ENCODE measurements at places on chromosomes 4 and X. TPM values are rescaled to one million over a fixed set of nuclear protein-coding genes. Genes with fewer than 3 reads are reported as not detected.

MAGEA2B gene
- not detected for polyA plus RNA-seq

RBM46 gene
- polyA plus RNA-seq: 0.22 TPM

NPY1R gene
- polyA plus RNA-seq: 2.0 TPM

ZNF182 gene
- polyA plus RNA-seq: 5.3 TPM

DNA sequence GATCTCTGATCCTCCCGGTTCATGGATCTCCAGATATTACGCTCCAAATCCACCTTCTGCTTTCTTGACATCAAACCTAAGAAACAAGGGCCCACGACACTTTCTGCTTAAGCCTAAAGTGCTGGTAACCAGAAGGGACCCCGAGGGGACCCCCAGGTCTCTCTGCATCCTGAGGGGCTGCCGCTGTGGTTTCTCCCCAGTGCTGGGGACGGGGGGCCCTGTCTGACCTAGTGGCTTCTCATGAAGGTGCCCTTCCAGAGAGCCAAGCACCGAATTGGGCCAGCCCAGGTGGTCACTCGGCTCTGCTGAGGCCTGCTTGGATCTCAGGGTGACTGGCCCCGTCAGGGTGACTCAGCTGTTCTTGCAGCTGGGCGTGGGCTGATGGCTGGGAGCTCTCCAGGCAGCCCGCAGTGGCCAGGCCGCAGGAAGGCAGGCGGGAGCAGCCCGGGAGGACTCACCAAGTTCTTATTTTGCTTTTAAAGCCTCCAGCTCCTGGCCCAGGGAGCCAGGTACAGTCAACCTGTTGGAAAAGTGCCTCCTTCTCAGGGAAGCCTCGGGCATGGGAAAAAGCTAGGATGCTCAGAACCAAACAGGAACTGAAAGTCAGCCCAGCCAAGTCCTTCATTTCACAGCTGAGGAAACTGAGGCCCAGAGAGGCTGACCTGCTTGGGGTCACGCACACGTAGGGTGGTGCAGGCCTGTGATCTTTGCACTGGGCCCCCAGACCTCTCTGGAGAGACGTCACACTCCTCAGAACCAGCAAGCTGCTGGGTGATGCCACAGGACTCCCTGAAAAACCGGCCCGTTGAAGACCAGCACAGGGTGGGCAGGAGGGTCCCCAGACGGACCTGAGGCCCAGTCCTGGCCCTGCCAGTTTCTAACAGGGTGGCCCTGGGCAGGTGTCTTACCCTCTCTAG is 16.7 kb downstream of the BLOC1S4 start:
- no peak for DNase-seq

GRCh38 chrX:46876901-46877300 is 35.3 kb upstream of the JADE3 start:
- DNase-seq: no peak

DNA sequence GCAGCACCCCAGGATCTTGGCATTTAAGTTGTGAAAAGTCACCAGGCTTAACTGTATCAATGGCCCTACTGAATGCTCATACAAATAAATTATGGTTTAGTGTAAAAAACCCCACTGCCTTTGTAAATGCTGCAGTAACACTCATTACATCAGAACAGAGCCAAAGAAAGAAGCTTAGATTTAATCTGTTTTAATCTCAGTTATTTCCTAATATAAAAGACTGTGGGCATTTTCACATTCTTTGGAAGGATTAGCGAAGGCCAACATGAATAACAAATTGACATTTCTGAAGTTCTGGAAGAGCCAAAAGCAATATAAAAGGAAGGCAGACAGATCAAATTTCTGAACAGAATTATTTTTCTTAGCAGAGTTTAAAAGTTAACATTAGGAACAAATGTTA is 140.0 kb upstream of the HCCS start:
- no peak for DNase-seq

- no peak for DNase-seq
These were observed 300.0 kb downstream of the SH2D1A start for GRCh38 chrX:124646403-124646802.

- DNase-seq: no peak
These were observed 8.2 kb upstream of the TLR10 start for GRCh38 chr4:38791010-38791409.

DNA sequence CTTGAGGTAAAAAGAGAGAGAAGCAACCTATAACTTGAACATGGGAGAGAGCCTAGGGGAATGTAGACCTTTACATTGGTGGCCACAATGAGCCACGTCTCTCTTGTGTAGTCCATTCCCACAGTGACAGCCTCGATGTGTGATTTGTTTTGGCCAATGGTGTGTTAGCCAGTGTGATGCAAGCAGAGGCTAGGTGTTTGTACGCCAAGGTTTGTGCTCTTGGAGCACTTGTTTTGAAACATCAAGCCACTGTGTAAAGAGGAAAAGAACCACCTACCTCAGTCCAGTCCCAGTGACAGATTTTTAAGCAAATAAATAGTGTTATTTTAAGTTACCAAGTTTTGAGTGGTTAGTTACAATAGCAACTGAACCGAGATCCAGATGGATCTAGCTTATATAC is 23.9 kb upstream of the TMEM192 start:
- no peak for DNase-seq

DNA sequence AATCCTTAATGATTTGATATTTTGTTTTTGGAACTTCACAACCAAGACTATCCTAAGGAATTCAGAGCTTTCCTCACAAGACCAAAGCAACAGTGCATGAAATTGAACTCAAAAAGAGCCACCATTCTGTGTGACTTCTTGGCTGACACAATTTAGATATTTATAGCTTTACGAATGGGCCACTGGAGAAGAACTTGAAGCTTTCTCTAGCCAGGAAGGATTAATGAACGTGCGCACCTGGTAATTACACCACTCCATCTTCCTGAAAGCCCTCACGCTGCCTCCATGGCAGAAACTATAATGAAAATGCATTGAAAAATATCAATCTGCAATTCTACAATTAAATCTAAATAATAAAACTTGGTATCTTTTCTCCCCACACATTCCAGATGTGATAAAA is 1057.8 kb downstream of the DMD start:
- DNase-seq: no peak

GRCh38 chrX:154819771-154820341 is 14.6 kb upstream of the MPP1 start:
- DNase-seq: no peak

GRCh38 chr4:87734084-87734483 is 65.3 kb upstream of the IBSP start:
- DNase-seq: no peak

DNA sequence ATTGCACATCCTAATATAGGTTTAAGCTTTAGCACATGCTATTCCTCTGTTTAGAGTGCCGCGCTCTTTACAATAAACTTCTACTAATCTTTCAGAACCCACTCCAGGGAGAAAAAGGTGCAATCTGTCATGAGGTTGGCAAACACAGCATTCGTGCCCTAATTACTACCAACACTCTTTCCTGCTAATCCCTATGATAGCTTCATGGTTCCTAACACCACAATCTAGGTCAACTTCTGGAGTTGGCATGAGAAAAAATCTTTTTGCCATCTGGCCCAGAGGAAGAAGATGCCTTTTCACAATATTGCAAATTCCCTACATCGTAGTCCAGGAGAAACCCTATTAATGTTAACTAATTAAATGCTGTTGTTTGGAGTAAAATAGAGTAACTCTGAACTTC is 39.6 kb downstream of the TMA16 start:
- no peak for DNase-seq
